ENCODE measurements at places on chromosomes 4 and X.

- no peak for DNase-seq
Measured at GRCh38 chr4:166655705-166656104, 578.6 kb downstream of the SPOCK3 start.

- DNase-seq: no peak
Measured at GRCh38 chr4:123064390-123064789, 142.0 kb upstream of the NUDT6 start.

DNA sequence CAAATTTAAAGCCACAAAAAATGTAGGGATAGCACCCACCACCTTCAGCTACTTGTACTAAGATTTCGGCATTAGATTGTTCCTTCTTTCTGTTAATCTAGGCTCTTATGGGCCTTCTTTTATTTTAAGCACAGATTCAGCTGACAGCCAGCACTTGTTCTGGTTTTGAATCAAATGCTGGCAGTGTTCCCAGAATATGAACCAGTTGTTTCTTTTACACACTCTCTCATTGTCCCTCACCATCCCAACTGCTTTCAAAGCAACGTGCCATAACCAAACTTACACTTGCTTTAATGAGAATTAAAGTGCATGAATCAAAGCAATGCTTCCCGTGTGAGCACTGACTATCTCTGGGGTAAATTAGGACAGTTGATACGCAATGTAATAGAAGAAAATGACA lies 744.5 kb upstream of the FAM241A start:
- DNase-seq: no peak

GRCh38 chr4:45946699-45947098 lies 177.2 kb downstream of the GABRG1 start:
- no peak for DNase-seq

- no peak for DNase-seq
Measured at GRCh38 chr4:78528327-78528726, 23.2 kb upstream of the ANXA3 start.

GRCh38 chrX:40943093-40943641 lies 142.1 kb upstream of the USP9X start:
- DNase-seq: no peak

DNA sequence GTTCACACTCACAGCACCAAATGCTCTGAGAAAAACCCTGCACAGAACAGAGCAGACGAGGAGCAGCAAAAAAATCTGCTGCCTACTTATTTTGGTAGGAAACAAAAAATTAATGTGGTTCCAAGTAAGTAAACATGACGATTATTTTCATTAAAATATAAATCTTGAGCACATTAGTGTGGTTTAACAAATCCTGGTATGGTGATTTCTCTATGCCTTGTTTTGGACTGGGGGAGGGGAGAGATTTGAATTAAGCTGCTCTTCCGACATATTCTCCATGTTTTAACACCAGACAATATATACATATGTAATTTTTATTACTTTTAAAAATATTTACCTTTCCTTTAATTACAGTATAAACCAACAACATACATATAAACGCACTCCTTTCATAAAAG lies 1.8 kb downstream of the CAMK2D start:
- DNase-seq: no peak

GRCh38 chr4:32560306-32560705 lies 1840.1 kb downstream of the PCDH7 start:
- DNase-seq: no peak

DNA sequence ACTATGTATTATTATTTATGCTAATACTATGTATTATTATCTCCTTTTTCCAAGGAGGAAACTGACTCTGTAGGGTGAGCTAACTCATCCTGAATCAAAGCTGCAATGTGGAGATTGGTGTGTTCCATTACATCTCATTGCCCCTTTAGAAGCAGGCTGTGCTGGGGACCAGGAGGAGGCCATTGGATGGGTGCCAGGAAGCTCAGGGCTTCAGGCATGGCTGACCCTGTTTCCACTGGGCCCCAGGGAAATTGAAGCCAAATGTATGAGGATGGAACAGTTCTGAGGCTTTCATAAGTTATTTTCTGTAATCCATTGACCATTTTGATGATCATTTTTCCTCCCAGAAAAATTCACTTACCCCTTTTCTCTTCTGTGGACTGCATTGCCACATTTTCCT lies 418.8 kb upstream of the ZFP42 start:
- DNase-seq: no peak

- DNase-seq: no peak
Measured at GRCh38 chr4:174930895-174931294, 12.7 kb downstream of the ADAM29 start.

- DNase-seq: no peak
Measured at GRCh38 chr4:51884606-51885005, 41.7 kb downstream of the DCUN1D4 start.

DNA sequence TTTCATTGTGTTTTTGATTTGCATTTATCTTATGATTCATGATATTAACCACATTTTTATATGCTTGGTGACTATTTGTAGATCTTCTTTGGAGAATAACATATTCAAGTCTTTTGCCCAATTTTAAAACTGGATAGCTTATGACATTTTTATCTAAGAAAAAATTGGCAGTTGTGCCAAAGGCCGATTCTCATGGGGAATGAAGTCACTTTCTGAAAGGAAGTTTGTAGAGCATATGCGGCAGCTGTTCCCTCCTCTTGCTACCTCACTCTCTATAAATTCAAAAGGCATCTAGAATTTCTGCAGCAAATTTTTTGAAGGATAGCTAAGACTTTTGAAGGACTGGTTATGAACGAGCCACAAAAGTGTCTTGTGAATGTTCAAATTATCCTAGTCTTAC lies 2353.5 kb downstream of the ARAP2 start:
- DNase-seq: no peak

GRCh38 chrX:39755143-39756032 lies 342.4 kb downstream of the BCOR start:
- DNase-seq: peak; percentile 49

DNA sequence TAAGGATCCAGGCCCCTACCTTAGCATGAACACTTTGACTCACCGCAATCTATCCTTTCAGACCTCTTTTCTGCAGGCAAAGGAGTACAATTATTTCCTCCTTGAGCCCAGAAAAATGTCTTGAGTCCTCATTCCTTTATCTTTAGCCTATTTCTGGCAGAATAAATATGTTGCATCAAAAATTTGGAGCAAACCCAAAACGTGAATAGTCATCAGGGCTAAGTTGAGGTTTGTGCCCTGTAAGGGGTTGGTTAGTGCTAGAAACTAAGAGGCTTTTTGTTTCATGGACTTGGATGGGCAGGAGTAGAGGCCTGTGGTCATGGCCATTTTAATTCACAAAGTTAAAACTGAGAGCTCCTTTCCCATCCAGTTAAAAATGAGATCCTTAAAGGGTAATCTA lies 460.3 kb downstream of the GBA3 start:
- DNase-seq: no peak

GRCh38 chr4:73086095-73086868 lies 16.8 kb upstream of the COX18 start:
- DNase-seq: no peak

- DNase-seq: peak; percentile 50
Measured at GRCh38 chr4:1501754-1502500, 95.7 kb upstream of the NKX1-1 start.

DNA sequence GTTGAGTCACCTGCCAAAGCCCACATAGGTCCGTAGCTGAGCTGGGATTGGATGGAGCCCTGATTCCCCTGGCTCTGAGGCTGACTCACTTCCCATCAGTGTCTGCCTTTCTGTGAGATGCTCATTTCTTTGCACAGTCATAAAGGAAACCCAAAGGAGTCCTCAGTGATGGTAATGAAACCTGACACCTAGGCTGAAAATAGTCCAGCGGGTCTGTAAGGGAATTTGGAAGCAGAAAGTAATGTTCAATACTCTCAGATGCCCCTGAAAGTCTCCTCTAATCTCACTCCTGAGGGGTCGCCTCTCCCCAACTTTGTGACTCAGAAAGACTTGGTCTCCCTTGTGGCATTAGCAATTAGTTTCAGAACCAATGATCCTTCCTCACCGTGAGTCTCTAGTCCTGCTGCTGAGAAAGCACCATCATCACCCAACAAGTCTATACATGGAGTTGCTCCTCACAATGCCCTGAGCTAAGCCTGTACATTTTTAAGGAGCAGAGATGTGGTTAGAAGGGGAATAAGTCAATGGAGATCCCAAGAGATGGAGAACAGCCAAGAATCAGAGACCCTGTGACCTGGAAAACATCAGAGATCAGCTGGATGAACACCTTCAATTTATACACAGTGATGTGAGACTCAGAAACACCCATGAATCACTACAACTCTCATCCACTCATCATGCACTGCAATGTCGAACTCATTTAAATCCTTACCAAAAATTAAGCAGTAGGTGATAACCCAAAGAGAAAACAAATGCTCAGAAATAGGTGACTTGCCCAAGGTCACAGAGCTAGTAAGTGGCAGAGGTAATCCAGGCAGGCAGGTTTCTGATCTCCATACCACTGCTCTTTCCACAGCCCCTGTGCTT lies 219.0 kb upstream of the CPEB2 start:
- DNase-seq: no peak

DNA sequence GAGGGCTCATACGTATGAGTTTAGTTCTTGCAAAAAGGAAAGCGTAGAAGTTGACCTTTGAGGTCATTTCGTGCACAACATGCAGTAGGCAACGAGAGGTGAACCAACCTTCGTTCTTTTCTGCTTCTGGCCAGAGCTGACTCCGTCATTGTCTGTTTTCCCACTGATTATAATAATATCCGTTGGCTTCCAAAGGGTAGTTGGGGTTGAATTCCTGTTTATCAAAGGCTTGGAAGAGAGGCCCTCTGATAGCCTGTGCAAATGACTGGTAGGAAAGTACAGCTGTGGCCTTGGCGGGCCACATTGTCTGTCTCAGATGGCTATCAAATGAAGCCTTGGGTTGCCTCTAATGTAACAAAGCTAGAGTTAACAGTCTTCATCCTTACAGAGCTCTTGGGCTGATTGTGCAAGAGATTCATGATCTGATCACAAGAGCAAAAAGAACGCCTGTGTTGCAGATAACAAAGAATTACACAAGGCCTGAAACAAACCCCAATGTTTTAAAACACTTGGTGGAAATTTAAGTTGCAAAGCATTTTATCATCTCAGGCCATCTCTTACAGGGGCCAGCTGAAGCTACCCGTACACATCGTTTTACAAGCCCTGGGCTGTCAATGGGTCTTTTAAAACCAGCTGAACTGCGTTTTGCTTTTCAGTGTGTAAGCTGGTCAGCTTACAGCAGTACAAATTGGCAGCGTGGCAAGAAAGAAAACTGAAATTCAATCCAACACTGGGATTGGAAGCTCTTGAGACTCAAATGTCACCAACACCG lies 46.1 kb upstream of the FAM9C start:
- no peak for DNase-seq

DNA sequence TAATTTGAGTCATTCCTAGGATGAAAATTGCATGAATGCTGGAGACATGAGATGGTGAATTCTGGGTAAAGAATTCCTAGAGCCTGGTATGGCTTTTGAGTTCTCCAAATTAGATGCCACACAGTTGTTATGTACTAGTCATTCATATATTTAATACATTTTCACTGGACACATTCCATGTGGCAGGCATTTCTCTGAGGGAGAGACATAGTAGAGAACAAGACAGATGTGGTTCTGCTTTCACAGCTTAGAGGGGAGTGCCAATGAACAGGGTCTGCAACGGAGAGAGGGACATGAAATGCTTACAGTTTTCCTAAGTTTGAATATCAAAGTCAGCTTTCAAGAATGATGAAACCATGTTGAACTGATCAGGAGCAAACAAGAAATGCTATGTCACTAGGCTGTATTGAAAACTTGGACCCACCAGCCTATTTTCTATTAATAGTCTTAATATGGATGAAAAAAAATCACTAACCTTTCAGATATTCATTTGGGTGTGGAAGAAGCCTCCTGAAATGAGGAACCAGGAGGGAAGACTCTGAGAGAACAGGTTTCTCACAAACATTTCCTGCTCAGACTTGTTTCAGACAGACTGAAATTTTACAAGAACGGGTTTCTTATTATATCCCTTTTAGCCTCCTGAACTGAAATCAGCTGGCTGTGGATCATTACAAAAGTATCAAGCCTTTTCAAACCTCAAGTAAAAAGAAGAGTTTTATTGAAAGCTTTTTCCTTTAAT lies 276.0 kb upstream of the TET2 start:
- DNase-seq: no peak

GRCh38 chr4:83149865-83150652 lies 35.5 kb upstream of the PLAC8 start:
- DNase-seq: no peak

DNA sequence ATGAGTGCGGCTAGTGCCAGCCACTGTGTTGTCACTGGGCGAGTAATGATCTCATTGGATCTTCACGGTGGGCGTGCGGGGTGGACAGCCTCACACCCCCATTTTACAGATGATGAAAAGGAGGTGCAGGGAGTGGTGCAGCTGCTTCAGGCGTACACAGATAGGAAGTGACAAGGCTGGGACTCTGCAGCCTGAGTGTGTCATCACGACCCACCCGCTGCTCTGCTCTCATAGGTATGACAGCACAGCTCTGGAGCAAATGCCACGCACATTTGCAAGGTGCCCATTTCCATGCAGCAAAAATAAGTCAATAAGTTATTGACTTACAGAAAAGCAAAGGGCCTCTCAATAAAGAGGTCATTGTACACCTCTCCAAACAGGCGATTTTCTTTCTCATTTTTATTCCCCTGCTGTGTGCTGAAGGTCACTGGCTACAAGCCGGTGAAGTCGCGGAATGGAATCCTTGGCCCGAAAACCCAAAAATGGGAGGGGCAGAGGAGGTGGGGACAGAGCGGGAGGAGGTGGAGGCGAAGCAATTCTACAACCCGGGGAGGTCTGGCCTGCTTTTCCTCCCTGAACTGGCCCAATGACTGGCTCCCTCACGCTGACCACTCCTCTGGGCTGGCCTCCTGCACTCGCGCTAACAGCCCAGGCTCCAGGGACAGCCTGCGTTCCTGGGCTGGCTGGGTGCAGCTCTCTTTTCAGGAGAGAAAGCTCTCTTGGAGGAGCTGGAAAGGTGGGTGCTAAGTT lies at the start of gene SOD3:
TSS of gene SOD3 (plus strand) at position 658 of the 750 bp plus-strand sequence. CDS start 3,949 bp downstream, outside the sequence.
- DNase-seq: peak; percentile 67

- no peak for DNase-seq
Measured at GRCh38 chrX:63746278-63746677, 38.7 kb downstream of the ARHGEF9 start.

DNA sequence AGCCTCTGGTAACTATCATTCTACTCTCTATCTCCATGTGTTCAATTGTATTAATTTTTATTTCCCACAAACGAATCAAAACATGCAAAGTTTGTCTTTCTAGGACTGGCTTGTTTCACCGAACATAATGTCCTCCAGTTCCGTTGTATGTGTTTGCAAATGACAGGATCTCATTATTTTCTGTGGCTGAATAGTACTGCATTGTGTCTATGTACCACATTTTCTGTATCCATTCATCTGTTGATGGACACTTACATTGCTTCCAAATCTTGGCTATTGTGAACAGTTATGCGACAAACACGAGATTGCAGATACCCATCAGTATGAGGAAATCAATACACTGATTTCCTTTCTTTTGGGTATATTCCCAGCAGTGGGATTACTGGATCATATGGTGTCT lies 8.4 kb upstream of the LDOC1 start:
- no peak for DNase-seq

GRCh38 chrX:151004085-151004484 lies 20.9 kb downstream of the HMGB3 start:
- DNase-seq: no peak

DNA sequence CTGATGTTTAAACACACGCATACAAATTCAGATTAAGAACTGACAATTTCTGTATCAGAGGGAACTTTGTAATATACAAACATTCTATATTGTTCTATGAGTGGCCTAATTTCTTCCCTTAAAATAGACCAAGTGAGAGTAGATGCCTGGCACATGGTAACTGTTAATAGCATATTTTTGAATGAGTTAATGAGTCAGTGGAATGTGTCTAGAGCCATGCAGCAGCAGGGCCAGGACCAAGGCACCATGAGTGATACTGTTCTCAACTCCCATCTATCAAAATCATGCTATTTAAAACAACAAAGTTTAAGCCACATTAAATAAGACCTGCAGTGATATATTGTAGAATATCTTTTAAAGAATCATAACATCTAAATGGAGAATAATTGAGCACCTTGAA lies 98.3 kb downstream of the ARHGAP24 start:
- no peak for DNase-seq
